Fibroblast of villous mesenchyme (primary cell): ENCODE measurements at places on chromosomes 3 and 15.

GRCh38 chr15:98855815-98856531 lies 151.6 kb downstream of the PGPEP1L start:
- no peak for DNase-seq

DNA sequence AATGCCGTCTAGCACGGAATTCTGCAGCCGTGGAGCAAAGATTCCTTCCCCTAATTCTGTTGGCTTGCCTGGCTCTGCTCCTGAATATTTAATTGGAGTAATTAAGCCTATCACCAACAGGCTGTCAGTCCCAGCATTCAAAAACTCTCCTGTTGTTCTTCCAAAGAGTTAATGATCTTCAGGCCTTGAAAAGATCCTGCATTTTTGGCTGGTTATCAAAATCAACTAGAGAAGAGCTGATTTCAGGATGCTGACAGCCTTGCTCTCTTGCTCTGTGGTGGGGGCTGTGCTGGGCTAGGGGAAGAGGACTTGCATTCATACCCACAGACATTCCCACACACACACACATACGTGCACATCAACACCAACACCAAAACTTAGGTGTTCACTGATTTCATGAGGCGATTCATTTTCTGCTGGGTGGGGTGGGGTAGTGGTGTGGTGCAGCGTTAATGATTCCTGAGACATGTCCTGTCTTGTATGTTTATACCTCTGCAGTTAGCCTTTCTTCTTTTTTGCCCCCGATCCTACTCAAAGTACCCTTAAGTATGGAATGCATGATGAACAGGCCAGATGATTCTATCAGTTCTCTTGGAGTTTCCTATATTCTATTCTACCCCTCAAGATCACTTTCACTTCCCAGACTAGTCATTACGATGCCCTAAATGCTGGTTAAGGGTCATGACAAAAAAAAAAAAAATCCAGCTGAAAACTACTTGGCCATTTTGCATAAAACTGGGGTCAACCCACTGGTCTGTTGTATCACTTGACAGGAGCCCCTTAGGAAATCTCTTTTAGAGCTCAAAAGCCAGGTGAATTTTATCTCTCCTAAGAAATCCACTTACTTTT lies 42.3 kb downstream of the CPN2 start:
- no peak for DNase-seq

GRCh38 chr3:128515-129172 lies 67.9 kb upstream of the CHL1 start:
- no peak for DNase-seq

- no peak for DNase-seq
Observed at GRCh38 chr3:180048840-180049239, 12.1 kb upstream of the PEX5L start.

GRCh38 chr3:53223025-53223424 lies 32.8 kb downstream of the TKT start:
- no peak for DNase-seq

DNA sequence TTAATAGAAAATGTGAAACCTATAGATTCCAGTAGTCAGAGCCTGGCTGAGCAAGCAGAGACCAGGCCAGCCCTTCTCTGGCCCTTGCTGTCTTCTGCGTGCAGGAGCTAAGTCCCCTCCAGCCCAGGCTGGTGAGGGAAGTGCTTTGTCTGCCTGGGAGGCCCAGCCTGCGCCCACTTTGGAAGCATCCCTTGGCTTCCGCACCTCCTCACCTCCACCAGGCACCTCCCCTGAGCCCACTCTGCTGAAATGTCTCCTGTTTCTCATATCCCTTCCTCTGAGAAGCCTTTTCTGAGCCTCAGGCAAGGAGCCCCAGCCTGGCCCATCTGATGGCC lies 45.3 kb downstream of the ALDH1L1 start:
- DNase-seq: no peak

DNA sequence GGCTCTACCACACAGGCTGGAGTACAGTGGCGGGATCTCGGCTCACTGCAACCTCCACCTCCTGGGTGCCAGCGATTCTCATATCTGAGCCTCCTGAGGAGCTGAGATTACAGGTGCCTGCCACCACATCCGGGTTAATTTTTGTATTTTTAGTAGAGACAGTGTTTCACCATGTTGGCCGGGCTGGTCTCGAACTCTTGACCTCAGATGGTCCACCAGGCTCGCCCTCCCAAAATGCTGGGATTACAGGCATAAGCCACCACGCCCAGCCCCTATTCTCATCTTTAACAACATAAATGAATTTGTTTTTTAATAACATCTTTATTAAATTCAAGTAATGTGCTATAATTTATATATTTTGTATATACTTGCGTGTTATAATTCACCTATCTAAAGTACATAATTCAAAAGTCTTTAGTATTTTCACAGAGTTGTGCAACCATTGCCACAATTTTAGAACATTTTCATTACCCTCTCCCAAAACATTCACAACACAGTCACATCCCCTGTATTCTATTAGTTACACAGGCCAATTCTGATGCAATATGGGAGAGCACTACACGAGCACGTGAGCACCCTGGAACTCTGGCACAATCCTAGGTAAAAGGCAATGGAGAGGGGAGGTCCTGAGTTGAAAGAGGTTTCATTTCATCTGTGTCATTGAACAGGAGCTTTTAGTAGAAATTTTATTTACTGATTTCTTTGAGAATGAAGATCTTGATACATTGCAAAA lies 21.2 kb upstream of the MTMR14 start:
- DNase-seq: peak; percentile 30

GRCh38 chr3:126911162-126912026 lies 71.5 kb upstream of the PLXNA1 start:
- DNase-seq: peak; percentile 53

DNA sequence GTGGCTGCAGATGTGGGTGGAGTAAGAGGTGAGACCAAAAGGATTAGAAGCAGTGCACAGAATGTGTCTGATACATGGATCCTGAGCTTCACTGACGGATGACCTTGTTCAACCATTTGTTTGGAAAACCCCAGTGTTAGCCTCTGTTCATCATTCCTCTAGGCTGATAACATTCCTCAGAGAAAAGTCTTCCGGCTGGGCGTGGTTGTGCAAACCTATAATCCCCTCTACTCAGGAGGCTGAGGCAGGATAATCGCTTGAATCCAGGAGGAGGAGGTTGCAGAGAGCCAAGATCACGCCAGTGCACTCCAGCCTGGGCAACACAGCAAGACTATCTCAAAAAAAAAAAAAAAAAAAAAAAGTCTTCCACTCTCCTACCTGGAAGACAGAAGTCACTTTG lies 23.1 kb upstream of the CHD2 start:
- peak; percentile 38 for DNase-seq

DNA sequence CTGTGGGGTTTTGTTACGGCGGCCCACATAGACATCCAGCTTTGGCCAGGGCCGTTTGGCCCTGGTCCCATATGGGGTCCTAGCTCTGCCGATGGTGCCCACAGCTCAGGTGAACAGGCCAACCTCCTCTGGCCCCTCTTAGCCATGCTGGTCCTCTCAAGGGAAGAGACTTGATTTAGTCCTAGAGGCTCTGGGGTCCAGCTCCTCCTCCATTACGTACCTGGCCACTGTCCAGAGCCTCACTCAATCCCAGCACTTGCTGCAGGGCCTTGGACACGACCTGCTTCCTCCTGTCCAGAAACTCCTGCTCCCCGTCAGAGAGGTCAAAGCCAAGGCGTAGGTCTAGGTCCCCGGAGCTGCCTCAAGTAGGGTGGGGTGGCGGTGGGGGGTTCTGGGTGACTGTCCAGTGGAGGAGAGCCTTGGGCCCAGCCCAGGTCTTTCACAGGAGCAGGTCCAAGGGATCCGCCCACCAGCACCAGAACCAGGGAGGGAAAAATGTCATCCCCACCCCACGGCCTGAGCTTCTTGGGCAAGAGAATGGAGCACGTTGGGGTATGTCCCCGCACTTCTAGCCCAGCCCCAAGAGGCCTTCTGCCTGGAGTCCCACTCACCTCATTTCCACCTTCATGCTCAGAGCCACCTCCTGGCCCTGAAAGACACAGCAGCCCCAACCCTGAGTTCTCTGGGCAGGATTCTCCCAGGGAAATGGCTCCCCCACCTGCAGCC lies 6.8 kb downstream of the PLA2G4F start:
- no peak for DNase-seq
